Brain microvascular endothelial cell (primary cell): ENCODE measurements at places on chromosomes 6 and 20.

GRCh38 chr6:145267076-145267867 lies 468.0 kb downstream of the EPM2A start:
- no peak for DNase-seq

GRCh38 chr20:50577175-50578018 lies 67.2 kb downstream of the PTPN1 start:
- DNase-seq = no peak

DNA sequence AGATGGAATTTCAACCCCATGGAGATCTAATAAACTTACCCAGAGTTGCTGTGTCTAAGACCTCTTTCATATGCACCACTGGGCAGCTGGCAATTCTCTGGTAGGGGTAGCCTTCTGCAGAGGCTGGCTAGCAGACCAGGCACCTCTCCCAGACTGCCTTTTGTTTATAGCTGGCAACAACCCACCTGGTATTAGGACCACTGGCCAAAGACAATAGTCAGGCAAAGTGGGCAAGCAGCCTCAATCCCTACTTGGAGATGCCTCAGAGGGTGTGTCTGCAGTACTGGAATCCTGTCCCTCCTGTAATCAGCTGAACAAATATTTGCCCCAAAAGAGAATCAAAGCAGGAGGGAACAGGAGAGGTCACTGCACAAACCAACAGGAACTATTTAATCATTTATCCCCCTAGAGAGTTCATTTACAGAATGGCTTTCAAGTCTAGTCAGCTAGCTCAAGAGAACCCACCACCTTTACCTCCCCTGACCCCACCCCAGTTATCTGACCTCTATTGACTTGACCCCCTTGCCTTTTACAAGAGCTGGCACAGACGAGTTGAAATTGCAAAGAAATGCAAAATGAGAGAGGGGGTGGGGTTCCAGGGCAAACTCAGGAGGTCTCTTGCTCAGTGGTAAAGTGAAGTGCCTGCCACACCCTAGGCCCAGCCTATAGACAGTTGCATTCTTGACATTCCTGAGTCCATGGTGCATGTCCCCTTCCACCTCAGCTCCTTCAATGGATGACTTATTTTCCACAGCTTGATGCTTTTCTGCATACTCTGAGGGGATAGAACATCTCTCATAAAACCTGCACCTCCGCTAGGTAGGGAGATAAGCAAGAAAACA lies 2.8 kb downstream of the BCL2L1 start:
- DNase-seq = no peak

DNA sequence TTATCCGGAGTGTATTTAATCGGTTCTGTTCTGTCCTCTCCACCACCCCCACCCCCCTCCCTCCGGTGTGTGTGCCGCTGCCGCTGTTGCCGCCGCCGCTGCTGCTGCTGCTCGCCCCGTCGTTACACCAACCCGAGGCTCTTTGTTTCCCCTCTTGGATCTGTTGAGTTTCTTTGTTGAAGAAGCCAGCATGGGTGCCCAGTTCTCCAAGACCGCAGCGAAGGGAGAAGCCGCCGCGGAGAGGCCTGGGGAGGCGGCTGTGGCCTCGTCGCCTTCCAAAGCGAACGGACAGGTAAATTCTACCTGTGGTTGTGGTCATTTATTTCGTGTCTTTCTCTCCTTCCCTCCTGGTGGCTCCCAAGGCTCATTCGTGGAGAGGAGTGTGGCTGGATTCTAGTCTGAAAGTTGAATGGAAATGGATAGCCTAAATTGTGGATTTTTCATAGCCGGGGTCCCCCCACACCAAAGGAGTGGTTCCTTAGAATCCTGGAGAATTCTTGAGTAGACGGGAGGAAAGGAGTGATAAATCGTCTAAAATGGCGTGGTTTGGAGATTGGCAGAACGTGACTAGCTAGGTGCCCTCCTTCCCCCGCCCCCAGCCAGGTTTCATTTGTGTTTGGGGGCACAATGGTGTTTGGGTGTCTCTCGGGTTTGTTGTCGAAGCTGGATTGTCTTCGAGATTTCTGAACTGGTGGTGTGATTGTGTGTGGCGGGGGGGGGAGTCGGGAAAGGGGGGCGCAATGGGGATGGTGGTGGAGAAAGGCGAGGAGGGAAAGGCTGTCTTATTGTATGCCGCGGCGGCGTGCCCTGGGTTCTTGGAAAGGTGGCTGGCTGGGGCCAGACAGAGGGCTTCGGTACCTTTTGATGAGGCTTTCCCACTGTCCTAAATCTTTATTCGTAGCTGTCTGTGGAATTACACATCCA lies 673 bp downstream of the MARCKS start:
- DNase-seq = peak; percentile 42

DNA sequence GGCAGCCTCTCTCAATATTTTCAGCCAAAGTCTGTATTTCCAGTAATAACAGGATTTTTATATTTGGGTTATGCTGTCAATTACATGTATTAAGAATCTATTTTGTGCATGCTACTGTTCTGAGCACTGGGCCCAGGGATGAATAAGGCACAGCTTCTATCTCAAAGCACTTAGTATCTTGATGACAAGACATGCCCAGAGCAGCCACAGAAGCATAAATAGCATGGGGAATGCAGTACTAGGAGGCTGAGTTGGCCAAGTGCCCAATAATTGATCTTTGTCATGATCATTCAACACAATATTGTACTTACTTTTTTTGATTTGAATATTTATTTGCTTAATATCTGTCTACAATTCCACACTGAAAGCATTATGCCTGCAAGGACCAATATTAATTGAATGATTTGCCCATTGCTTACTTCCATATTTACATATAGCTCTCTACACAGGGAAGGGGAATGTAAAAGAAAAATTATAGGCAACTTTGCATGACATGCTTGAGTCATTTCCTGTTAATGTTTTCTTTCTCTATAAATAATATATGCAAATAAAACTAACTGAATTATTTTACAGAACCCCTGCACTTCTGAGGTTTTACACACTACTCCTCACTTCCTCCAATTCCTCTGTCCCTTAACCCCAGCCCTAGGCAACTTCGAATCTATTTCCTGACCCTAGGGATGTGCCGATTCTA lies 298.9 kb upstream of the BMP2 start:
- DNase-seq = peak; percentile 9

DNA sequence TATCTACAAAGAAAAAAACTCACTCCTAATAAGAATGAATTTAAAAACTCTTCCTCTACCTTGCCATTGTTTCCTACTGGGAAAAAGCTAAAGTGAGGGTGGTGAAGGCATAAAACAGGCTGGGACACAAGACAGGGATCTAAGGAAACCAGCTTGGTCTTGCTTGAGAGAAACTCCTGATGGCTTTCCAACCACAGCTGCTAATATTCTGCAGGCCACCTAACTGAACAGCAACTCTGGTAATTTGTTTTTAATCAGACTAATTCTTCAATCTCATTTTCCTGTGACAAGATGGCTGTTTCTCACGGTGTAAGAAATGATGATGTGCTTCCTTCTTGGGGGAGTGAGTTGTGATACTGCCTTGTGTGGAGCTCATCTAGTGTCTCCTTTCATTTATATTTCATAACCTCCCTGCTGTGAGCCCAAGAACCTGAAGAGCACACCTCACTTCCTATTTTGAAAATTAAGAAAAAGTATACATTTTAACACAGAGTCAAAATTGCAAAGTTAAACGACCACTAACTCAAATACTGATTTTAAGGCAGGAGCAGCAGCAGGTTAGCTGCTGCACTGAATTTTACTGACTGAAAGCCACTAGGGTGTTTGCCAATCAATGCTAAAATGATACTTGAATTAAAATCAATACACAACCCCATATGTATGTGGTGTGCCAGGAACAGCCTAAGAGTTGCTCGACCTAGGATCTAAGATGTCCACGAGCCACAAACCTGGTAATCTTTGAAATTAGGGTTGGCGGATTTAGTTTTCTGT lies 58.0 kb downstream of the BACH2 start:
- no peak for DNase-seq

DNA sequence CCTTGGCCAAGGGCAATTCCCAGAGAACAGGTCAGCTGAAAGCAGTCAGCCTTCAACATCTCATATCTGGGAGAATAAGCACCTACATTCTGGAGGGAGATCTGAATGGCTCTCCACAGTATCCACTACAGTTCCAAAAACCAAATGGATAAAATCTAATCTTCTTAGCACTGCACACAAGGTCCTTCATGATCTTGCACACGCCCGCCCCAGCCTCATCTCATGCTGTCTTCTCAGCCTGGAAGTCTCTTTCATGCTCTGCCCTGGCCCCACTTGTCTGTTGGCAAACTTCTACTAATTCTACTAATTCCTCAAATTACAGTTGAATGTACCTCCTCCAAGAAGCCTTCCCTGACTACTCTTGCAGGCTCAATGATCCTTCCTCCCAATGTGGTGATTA lies 1.8 kb upstream of the TTBK1 start:
- DNase-seq = no peak

GRCh38 chr6:161445021-161445799 lies 171.3 kb upstream of the AGPAT4 start:
- no peak for DNase-seq

DNA sequence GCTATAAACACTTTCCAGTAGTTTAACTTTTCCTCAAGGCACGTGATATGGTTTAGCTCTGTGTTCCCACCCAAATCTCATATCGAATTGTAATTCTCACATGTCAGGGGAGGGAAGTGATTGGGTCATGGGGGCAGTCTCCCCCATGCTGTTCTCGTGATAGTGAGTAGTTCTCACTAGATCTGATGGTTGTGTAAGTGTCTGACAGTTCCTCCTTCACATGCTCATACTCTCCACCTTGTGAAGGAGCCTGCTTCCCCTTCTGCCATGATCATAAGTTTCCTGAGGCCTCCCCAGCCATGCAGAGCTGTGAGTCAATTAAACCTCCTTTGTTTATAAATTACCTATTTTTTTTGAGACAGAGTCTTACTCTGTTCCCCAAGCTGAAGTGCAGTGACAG lies 127.9 kb downstream of the DTNBP1 start:
- DNase-seq = no peak

DNA sequence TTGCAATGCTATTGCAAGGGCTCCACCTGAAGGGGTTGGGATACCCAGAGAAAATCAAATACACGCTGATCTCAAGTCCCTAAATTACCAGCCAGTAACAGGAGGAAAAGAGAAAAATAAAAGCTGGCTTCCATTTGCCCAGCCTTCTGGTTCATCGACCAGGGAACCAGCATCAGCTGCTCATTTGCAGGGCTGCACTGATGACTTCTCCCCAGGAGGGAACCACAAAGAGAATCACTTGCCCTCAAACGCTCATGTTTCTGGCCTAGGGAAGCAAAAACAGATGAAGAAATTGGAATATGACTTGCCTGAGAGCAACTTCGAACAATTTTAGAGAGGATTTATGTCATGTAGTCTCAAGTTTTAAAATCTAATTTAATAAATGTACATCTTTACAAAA lies 119.7 kb downstream of the SH3BGRL2 start:
- peak; percentile 3 for DNase-seq

DNA sequence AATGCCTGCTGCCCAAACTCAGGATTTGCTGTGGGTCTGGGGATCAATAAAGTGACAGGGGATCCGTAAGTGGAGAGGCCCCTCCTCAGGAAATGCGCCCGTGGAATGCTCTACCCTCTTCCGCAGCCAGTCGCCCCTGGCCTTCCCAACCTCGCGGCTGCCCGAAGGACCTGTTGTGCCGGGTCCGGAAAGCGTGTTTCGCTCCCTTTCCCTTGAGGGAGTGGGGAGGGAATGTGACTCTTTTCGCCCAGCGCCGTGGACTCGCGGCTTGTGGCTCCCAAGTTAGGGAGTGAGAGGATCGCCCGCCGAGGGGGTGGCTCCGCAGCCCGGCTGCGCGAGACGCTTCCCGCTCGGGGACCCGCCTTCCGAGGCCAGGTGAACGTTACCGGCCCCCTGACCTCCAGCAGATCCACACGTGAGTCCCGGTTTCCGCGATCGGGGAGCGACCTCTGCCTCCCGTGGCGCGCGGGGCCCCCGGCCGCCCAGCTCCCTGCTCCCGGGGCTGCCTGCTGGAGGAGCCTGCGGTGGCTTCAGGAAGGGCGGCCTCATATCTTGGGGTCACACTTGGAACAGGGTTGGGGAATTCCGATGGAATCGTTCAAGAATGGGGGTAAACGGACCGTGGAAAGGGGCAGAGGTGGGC lies 666 bp downstream of the TPD52L1 start:
- DNase-seq = no peak

- peak; percentile 62 for DNase-seq
Measured at GRCh38 chr6:33570806-33571636, 9.1 kb downstream of the BAK1 start.

GRCh38 chr6:99416226-99416625 lies 8.9 kb downstream of the PNISR start:
- no peak for DNase-seq

DNA sequence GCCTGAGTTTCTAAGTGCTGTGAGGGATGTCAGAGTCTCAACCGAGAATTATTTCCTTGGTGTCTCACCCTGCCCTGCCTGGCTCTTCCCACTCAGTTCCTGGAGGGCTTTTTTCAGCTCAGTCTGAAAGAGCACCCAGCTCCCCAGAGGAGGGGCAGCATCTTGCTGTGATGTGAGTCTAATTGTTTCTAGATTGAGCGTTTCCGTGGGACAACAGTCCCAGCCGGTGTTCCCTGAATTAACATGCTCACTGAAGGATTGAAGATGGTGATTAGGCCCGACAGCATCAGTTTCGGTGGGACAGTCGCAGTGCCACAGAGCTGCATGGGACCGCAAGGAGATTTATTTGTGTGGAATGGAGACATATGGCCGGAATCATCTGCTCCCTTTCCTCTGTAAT lies 587.6 kb downstream of the DHX35 start:
- no peak for DNase-seq

DNA sequence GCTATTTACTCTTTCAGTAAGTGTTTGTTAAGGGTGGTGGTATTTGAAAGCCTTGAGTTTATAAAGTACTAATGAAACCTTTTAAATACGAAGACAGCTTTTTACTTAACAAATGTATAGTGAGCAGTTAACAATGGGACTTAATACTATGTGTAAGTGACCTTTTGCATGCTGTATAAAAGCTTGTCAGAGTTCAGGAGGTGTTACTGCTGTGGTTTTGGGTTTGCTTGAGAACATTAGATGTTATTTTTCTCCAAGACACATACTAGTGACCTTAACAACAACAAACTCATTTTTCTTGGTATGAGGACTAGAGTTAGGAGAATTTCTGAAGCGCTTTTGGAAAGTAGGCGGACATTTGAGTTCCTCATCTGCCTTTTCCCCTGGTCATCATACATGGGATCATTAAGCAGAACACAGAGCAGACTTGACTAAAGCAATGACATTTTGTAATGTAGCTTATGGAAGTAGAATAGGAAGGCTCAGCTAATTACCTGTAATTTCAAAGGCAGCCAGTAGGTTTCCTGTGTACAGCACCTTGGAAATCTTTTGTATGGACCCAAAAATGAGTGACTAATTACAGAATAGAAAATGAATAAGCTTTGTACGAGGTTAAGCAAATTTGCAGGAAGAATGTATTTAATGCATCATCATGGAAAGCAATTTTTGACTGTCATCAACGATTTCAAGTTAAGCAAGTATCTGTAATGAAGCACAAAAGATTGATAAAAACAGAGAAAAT lies 14.1 kb downstream of the CDYL start:
- DNase-seq = no peak

- DNase-seq = peak; percentile 41
Measured at GRCh38 chr20:9294041-9294440, 220.3 kb upstream of the LAMP5 start.
